ENCODE measurements at places on chromosomes 5 and 9. TPM values are rescaled to one million over a fixed set of nuclear protein-coding genes. Genes with fewer than 3 reads are reported as not detected.

Gene RNF183
- polyA plus RNA-seq, result 6.0 TPM

Gene SEMA5A
- 2.5 TPM for polyA plus RNA-seq

Gene GPR150
- polyA plus RNA-seq, result 1.4 TPM

Gene MYMK
- polyA plus RNA-seq, result 0.80 TPM

Gene DDX4
- polyA plus RNA-seq, result not detected

Gene TEX53
- not detected for polyA plus RNA-seq

Gene EGFL7
- polyA plus RNA-seq, result 36.4 TPM

Gene PCDHGA7
- polyA plus RNA-seq, result 0.93 TPM

Gene FOXD4L5
- not detected for polyA plus RNA-seq

Gene NOXA1
- polyA plus RNA-seq, result 7.3 TPM

Gene BARHL1
- 14.4 TPM for polyA plus RNA-seq

Gene SPATA31A7
- polyA plus RNA-seq, result not detected

Gene CDKN2B-AS1
- 6.9 TPM for polyA plus RNA-seq

Gene SRD5A1
- polyA plus RNA-seq, result 32.4 TPM

Gene CCDC152
- polyA plus RNA-seq, result 0.25 TPM

Gene TOPORS
- 7.5 TPM for polyA plus RNA-seq

Gene C5orf34
- 3.8 TPM for polyA plus RNA-seq

Gene CCNO
- polyA plus RNA-seq, result 7.5 TPM

Gene DTWD2
- 1.8 TPM for polyA plus RNA-seq

Gene IL3
- polyA plus RNA-seq, result not detected

Gene IFNK
- not detected for polyA plus RNA-seq

Gene ANKRD31
- not detected for polyA plus RNA-seq

Gene SLCO6A1
- not detected for polyA plus RNA-seq

Gene TMOD1
- 29.7 TPM for polyA plus RNA-seq

Gene SLC36A3
- not detected for polyA plus RNA-seq

Measured in brain (organoid and tissue), 16 donors.